Activated T-cell treated with anti-CD3 and anti-CD28 coated beads, Interleukin-2, amount 50 U/mL, for 72 hours (primary cell): ENCODE measurements at places on chromosomes 6 and 20. TPM values are rescaled to one million over a fixed set of nuclear protein-coding genes. Genes with fewer than 3 reads are reported as not detected.
A peak's percentile ranks its signal among the peaks of the same experiment; 100 is the strongest.

Gene SMLR1
- total RNA-seq: not detected

DNA sequence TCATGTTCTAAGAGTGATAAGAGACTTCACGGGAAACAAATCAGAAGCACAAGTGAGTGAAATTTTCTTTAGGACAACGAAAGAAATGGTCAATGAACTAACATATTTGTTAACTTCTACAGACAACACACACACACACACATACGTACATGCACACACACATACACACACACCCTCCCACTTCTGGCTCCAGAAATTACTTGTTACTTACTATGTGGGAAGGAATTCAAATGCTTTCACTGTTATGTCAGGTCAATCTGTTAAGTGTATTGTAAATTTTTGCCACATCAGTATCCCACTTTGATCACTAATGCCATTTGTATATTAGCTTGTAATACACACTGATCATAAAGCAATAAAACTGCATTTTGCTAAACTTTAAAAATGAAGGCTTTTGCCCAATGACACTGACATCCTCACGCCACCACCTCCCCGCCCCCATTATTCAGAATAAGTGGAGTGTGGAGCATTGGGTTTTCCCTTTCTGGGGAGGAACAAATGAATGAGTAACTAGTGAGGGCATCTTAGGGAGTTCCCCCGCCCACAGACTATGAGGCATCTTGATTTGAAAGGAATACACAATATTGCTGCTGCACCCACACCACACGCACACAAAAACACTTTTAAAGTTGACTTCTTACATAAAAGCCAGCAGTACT is 76.2 kb downstream of the ATXN1 start:
- peaks cover 100% of the 10 kb centered on the region for H3K4me1 ChIP-seq
- peak; percentile 88 for DNase-seq
- peaks cover 7% of the 10 kb centered on the region for H3K36me3 ChIP-seq
- peak overlapping the region; percentile 62 for H3K4me3 ChIP-seq

DNA sequence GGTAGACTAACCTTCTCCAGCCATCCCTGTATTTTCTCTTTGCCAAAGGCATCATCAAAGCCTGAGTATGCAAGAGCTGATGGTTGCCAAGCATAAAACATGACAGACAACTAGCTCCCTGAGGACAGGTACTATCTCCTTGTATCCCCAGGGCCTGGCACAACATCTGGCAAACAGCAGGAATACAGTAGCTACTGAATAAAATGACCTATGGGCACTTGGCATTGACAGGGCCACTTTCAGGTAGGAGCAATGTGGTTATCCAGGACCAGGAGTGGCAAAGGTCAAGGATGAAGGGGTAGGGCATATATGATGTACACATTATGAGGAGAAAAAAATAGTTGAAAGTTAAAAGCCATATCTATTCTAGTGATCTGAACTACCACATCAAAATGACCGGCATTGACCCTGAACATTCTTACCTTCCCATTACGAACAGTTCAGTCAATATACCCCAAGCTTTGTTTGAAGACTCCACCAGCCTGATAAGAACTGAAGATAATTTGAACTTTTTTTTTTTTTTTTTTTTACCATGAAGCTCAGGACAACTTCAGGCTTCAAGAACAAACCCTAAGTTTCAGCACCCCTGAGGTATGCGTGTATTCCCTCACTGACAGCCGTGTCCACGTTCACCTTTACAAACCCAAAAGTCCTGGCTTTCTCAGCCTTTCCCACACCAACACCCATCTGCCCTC is 12.3 kb downstream of the ABHD12 start:
- DNase-seq: no peak
- no peaks in the 10 kb centered on the region for H3K36me3 ChIP-seq

DNA sequence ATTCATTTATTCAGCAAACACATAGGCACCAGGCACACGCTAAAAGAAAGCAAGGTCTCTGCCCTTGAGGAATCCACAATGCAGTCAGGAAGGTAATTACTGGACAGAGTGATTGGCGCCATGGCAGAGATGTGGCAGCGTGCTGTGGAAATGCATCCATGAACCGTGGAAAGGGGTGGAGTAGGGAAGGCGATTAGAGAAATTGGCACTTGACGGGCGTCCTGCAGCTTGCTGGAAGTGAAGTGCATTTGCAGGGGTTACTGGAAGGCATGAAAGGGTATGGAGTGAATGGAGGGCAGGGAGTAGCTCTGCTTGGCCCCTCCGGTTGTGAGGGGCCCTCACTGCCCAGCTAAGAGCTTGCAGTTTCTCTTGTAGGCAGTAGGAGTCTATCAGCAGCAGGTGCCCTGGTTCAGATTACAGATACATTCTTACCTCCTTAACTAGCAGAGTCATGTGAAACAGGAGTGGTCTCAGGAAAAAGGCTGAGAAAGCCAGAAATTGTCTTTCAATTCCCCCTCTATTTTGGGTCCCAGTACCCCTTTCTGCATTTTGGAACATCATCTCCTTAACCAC is 122.5 kb upstream of the TIAM2 start:
- H3K27ac ChIP-seq: no peak overlapping the region
- H3K4me3 ChIP-seq: no peak overlapping the region
- peaks cover 13% of the 10 kb centered on the region for H3K4me1 ChIP-seq
- no peaks in the 10 kb centered on the region for H3K27me3 ChIP-seq

Gene CCN6
- 0.25 TPM for total RNA-seq

Gene RBPJL
- total RNA-seq: not detected

DNA sequence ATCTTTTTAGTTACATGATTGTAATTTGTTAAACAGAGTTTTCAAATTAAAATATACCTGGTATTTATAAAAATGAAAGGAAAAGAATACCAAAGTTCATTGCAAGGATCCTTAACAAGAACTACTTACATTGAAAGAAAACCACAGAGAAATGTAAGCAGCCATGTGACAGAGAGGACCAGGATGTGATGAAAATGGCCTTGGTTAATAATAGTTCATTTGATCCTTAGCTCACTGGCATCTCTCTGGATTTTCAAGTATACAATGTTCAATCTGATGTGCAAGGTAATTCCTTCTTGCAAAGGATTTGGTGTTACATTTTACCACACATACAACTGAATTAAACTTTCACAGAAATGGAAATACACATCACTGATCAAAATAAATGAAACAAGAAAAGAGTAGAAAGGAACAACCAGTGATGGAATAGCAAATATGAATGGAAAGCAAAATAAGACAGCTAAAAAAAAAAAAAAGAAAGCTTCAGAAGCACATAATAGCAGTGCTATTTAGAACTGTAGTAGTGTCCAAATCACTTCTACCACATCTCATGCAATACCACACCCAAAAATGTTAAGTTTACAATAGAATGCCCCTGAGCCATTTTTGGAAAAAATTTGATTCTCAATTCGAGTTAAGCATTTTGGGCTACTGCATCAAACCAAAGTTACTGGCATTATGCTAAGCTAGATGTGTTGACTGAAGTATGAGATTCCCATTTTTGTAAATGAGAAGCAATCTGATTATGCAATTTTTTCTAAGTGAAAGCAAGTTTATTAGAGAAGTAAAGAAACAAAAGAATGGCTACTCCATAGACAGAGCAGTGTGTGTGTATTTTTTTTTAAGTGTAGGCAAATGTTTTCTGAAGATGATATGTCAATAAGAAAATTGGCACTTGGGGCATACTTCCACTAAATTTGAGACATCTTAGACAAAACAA is 22.6 kb upstream of the HLA-A start:
- no peak for DNase-seq
- H3K27me3 ChIP-seq: no peaks in the 10 kb centered on the region
- peaks cover 9% of the 10 kb centered on the region for H3K4me1 ChIP-seq

Gene DEFB132
- total RNA-seq: not detected

DNA sequence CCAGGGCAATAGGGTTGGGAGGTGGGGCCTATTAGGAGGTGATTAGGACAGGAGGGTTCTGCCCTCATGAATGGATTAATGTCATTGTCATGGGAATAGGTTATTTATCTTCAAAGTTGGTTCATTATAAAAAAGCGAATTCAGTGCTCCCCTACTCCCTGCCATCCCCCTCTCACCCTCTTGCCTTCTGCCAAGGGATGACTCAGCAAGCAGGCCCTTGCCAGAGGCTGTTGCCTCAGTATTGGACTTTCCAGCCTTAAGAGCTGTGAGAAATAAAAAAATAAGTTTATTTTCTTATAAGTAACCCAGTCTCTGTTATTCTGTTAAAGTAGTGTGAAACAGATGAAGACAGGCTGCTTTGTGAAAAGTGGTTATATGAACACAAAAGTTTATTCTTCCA is 381.1 kb upstream of the ZFP64 start:
- no peak for DNase-seq
- H3K27ac ChIP-seq: no peak overlapping the region
- H3K4me3 ChIP-seq: no peak overlapping the region

Gene BIRC7
- total RNA-seq: not detected

GRCh38 chr6:140285998-140286690 is 911.7 kb upstream of the CITED2 start:
- no peak overlapping the region for H3K27ac ChIP-seq
- no peaks in the 10 kb centered on the region for H3K36me3 ChIP-seq
- H3K27me3 ChIP-seq: no peaks in the 10 kb centered on the region
- no peak for DNase-seq
- H3K4me3 ChIP-seq: no peak overlapping the region
- H3K4me1 ChIP-seq: no peaks in the 10 kb centered on the region

Gene MLIP
- not detected for total RNA-seq

DNA sequence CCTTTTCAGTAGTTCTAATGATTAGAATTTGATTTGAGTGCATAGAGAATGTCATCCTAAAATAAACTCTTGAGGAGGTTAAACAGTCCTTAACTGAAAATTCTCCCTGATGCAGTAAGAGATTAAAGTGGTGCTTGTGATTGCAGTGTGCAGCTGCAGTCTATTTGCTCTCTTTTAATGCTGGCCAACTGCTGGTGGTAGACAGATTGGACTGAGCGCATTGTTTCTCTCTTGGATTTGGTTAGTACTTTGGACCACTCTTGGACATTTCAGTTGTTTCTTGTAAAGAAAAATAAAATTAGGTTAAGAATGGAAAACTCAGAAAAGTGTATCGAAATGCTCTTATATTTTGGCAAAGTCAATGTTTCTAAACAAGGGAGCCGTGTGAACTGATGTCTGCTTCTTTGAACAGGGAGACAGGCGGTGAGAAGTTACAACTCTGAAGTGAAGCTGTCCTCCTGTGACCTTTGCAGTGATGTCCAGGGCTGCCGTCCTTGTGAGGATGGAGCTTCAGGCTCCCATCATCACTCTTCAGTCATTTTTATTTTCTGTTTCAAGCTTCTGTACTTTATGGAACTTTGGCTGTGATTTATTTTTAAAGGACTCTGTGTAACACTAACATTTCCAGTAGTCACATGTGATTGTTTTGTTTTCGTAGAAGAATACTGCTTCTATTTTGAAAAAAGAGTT is 127.2 kb downstream of the CD109 start:
- no peak for DNase-seq
- H3K27ac ChIP-seq: no peak overlapping the region
- no peaks in the 10 kb centered on the region for H3K27me3 ChIP-seq
- H3K4me3 ChIP-seq: no peak overlapping the region

Gene MUC21
- total RNA-seq: not detected

Gene GLP1R
- 0.77 TPM for total RNA-seq

Gene HDAC2
- 85.9 TPM for total RNA-seq

Gene SLC17A2
- total RNA-seq: not detected

GRCh38 chr6:166728884-166729530 is 102.0 kb upstream of the RPS6KA2 start:
- no peaks in the 10 kb centered on the region for H3K27me3 ChIP-seq
- no peaks in the 10 kb centered on the region for H3K36me3 ChIP-seq
- no peak overlapping the region for H3K4me3 ChIP-seq

DNA sequence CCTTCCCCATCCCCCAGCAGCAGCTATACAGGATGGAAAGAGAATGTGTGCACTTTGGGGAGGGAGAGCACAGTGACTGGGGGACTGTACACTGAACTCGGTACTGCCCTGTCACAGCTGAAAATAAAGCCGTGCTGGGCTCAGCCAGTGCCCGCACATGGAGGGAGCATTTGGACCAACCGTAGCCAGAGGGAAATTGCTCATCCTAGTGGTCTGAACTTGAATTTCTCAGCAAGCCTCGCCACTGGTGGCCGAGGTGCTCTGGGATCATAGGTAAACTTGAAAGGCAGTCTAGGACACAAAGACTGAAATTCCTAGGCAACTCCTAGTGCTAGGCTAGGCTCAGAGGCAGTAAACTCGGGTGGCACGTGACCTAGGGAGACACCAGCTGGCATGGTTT is 61.0 kb downstream of the DZANK1 start:
- H3K27ac ChIP-seq: no peak overlapping the region
- peaks cover 2% of the 10 kb centered on the region for H3K36me3 ChIP-seq
- H3K4me3 ChIP-seq: no peak overlapping the region
- no peak for DNase-seq

Gene YTHDF1
- 39.1 TPM for total RNA-seq

DNA sequence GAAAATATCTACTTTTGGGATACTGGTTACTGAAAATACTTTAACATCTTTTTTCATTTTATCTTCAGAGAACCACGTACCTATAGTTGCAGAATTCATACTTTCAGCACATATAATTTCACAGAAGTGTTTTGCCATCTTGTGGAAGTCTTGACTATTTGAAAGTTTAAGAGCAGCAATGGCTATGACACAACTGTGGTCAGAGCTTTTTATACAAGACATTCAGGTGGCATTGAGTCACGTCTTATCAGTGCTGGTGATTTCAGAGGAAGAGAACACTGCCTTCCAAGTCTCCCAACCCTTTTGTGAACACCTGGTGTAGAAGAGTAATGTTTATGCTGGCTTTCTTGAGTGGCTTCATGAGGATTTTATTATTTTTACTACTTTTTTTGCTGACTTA is 171.6 kb downstream of the ARID1B start:
- peaks cover 42% of the 10 kb centered on the region for H3K4me1 ChIP-seq
- no peak for DNase-seq
- no peak overlapping the region for H3K4me3 ChIP-seq

Gene CCDC170
- total RNA-seq: not detected

Gene FLOT1
- total RNA-seq: 293 TPM

DNA sequence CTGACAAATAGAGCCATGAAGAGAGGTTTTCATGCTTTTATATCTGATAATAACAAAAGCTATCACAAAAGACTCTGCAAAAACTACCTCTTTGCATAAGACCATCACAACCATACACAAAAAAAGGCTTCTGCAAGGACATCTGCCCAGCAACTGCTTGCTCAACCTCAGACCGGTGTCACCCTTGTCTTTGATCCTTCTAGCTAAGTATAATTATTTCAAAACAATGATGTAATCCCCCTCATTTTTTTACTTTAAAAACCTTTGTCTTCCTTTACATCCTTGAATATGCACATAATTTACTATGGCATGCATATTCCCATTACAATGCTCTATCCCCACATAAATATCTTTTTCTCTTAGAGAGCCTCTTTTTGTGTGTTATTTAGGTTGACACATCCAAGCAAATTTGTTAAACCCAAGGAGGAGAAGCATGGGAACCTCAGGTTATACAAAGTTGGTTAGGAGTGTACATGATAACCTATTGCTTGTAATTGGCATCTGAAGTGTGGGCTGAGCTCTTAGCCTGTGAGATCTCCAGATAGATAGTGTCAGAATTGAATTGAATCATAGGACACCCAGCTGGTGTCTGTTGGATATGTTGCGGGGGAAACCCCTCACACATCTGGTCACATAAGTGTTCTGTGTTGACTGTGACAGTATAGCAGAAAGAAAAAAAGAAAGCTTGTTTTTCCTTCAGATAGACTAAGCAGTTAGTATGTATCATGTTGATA is 20.7 kb upstream of the CGA start:
- H3K36me3 ChIP-seq: no peaks in the 10 kb centered on the region
- H3K27me3 ChIP-seq: peaks cover 24% of the 10 kb centered on the region
- peak; percentile 20 for DNase-seq
- peaks cover 11% of the 10 kb centered on the region for H3K4me1 ChIP-seq
